Pancreas (tissue), 10 donors: ENCODE measurements at places on chromosomes 6 and 20. TPM values are rescaled to one million over a fixed set of nuclear protein-coding genes. Genes with fewer than 3 reads are reported as not detected.

Gene SNRNP48
- 4.3 TPM for total RNA-seq

Gene EDN3
- total RNA-seq = 6.7 TPM

Gene KIF3B
- 25.3 TPM for total RNA-seq

Gene THBS2
- total RNA-seq = 2.4 TPM

Gene PSORS1C1
- 0.34 TPM for total RNA-seq

Gene MCCD1
- total RNA-seq = not detected

Gene IL20RA
- total RNA-seq = 5.5 TPM

Gene BANF2
- 1.5 TPM for total RNA-seq

Gene C4B
- total RNA-seq = 15.3 TPM

Gene OR12D3
- total RNA-seq = not detected

Gene CALHM6
- total RNA-seq = not detected

Gene CST2
- 2.7 TPM for total RNA-seq

Gene PRDM13
- not detected for total RNA-seq

Gene OR2B6
- not detected for total RNA-seq

Gene RIN2
- total RNA-seq = 24.2 TPM

Gene MYH7B
- total RNA-seq = 0.38 TPM

Gene NXT1
- total RNA-seq = 4.2 TPM

Gene BEND6
- 0.26 TPM for total RNA-seq

Gene GSTA1
- 42.3 TPM for total RNA-seq

Gene CDSN
- not detected for total RNA-seq

Gene TINAG
- total RNA-seq = not detected

Gene NKAIN4
- not detected for total RNA-seq

Gene GRM1
- total RNA-seq = 0.06 TPM

Gene DUSP15
- total RNA-seq = 1.4 TPM

Gene ISM1
- 5.6 TPM for total RNA-seq

Gene CYP21A2
- 1.5 TPM for total RNA-seq

Gene TMEM217
- 1.7 TPM for total RNA-seq

Gene SUN5
- total RNA-seq = not detected

Gene SNX21
- total RNA-seq = 5.6 TPM

Gene HCK
- total RNA-seq = 12.9 TPM
